ENCODE measurements at places on chromosomes 6 and 20.
A peak's percentile ranks its signal among the peaks of the same experiment; 100 is the strongest.

DNA sequence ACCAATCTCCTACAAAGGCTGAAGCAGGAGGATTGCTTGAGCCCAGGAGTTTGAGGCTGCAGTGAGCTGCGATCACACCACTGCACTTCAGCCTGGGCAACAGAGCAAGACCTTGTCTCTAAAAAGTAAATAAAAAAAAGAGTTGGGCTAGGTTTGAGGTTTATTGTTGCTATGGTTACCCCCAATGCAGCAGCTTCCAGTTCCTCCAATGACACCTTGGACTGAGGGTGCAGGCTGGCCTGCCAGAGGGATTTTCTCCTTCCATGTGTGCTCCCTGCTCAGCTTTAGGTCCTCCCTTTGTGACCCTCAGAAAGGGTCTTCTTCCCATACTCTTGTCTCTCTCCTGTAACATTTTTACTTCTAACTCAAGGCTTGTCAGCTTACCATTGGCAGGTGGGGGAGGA is 10.6 kb upstream of the TBC1D20 start:
- DNase-seq: no peak

DNA sequence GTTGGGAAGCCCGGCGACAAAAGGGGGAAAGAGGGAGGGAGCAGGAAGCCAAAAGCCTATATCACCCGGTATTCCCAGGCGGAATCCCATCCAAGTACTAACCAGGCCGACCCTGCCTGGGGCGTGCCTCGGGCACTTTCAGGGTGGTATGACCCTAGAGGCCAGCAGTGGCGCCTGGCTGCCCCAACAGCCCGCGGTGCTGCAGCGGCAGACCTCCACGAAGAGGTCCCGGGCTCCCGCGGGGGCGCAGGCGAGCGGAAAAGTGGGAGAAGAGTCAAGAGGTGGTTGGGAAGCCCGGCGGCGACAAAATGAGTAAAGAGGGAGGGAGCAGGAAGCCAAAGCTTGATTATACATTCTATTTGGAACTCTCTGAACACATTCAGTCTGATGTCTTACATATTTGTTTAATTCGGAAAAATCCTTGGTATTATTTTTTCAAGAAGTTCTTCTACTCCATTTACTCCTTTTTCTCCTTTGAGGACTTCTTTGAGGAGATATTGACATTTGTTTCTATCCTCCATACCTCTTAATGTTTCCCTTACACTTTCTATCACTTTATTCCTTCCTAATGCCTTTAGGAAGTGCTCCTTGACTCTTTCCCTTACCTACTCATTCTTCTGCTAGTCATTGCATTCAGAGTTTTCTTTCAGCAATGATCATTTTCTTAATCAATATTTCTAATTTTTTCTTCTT is 11.5 kb downstream of the TREML4 start:
- DNase-seq: no peak

DNA sequence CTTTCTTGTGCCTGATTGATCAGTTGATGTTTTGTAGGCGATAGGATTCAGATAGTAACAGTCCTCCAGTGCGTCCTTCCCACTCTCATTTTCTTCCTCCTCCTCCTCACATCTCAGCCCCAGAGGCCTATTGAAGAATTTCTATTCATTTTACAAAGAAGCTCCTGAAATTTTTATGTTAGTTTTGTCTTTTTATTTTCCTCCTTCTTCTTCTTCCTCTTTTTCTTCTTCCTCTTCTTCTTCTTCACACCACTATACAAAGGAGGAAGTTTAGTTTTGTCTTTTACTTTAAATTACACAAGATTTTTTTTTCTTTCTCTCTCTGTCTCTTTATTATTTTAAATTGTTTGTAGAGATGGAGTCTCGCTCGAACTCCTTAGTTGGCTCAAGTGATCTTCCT is 19.1 kb downstream of the BTN2A1 start:
- no peak for DNase-seq

GRCh38 chr6:165776691-165777090 is 113.7 kb upstream of the PDE10A start:
- no peak for DNase-seq

GRCh38 chr6:24831771-24832716 is 33.3 kb upstream of the ARMH2 start:
- peak; percentile 40 for DNase-seq

DNA sequence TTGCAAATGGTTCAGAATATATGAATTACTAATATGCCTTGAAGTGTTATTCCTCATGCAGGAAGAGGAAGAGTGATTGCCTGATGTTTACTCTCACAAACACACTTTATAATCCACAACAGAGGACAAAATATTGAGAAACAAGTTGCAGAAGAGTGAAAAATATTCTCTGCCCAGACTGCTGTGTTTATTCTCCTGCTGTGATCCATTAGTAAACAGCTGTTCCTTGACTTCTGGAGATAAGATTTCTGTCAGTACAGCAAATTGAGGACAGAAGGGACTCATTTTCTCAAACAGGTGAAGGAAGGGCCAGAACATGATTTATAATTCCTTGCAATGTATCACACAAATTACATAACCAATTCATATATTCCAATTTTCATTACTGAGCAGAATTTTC is 148.0 kb downstream of the EPM2A start:
- DNase-seq: peak; percentile 31
